Hematopoietic multipotent progenitor cell (in vitro differentiated cells): ENCODE measurements at places on chromosomes 3 and 15.

- peak; percentile 29 for DNase-seq
These were observed 230.3 kb upstream of the TBL1XR1 start for GRCh38 chr3:177427540-177427939.

DNA sequence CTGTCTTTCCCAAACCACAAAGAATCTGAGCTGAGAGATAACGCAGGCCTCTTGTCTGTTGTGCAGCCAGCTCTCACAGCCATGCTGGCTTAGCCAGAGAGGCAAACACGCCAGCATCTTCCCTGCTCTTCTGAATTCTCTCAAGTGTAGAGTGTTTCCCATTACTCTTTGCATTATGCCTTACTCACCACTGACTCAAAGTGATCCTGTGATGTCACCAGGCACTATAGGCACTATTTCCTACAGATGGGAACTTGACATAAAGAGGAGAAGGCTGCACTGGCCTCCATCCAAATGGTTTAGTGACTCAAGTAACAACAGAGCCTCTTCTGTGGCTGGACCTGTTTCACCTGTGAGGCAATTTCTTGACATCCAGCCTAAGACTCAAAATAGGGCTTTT is 44.4 kb downstream of the PDZRN3 start:
- DNase-seq: no peak

DNA sequence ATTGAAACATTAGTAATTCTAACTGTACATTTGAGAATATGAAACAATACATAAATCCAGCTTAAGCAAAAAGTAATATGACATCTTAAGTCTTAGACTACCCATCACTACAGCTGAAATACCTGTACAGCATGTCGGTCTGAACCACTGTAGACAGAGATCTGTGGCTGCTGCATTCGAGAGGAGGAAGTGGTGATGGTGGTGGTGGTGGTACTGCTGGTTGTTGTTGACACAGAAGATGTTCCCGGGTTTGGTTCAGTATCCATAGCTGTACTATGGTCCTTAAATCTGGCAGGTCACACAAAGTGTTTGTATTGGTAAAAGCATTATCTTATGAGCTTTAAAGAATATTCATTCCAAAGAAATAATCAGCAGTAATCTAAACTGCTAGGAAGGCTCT is 2.9 kb downstream of the PHC3 start:
- no peak for DNase-seq

DNA sequence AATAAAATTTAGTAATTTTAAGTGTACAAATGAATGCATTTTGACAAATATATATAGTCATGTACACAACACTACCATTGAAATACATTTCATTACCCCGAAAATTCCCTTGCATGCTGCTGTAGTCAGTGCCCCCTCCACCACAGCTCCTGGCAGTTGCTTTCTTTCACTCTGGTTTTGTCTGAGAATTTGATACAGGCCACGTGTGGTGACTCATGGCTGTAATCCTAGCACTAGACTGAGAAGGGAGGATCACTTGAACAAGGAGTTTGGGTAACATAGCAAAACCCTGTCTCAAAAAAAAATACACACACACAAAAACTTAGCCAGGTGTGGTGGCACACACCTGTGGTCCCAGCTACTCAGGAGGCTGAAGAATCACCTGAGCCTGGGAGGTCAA is 65.4 kb downstream of the TFRC start:
- no peak for DNase-seq

- peak; percentile 34 for DNase-seq
These were observed 3.3 kb downstream of the PKM start for GRCh38 chr15:72227720-72228119.

GRCh38 chr15:51250217-51251011 is 88.0 kb downstream of the CYP19A1 start:
- DNase-seq: no peak

GRCh38 chr3:10548992-10549391 is 43.6 kb upstream of the ATP2B2 start:
- peak; percentile 24 for DNase-seq
